ENCODE measurements at places on chromosomes 7 and 10. TPM values are rescaled to one million over a fixed set of nuclear protein-coding genes. Genes with fewer than 3 reads are reported as not detected.

DNA sequence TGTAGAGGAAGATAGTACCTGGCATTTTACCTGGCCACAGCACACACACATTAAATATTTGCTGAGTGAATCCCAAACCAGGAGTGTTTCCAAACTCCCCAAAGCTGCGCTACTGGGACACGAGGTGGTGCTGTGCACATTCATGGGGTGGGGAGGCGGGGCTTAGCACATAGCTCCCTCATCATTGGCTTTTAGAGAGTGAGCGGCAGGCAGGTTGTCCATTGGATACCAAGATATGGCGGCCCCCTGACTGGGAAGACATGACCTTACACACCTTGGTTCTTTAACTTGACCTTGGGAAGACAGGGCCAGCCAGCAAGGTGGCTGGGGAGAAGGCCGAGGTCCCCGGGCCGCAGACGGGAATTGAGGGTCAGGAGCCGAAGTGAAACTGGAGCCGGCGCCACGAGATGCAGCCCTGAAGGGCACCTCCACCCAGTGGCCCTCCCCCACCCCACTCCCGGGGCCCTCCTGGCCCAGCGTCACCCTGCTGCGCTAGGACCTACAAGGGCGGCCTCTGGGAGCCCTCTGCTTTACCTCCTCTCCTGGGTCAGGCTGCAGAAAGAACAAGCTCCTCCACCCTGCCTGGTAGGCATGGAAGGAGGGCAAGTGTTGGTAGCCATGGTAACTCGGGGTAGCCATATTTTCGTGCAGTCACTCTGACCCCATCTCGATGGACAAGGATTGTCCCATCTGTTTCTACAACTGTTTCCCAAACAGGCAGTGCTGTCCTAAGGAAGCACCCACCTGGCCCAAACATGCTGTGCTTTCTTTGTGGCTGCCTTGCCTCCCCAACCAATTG lies 24.0 kb downstream of the TMEM176A start:
- H3K4me3 ChIP-seq = no peak overlapping the region
- H3K4me1 ChIP-seq = no peaks in the 10 kb centered on the region
- no peaks in the 10 kb centered on the region for H3K36me3 ChIP-seq
- DNase-seq = peak; percentile 30
- H3K27me3 ChIP-seq = no peaks in the 10 kb centered on the region

DNA sequence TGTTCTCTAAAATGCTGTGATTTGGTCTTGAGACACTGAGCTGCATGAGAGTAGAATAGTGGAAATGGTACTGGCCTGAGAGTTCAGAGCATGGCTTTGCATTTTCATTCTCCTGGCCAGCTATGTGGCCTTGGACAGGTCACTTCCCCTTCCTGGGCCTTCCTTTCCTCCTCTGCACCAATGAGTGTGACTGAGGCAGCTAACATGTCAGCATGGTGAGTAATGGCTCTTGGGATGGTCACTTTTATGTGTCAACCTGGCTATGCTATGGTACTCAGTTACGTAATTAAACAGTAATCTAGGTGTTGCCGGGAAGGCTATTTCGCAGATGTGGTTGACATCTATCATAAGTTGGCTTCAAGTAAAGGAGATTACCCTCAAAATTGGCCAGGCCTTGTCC lies 109.3 kb downstream of the RTKN2 start:
- no peaks in the 10 kb centered on the region for H3K27me3 ChIP-seq
- no peak overlapping the region for H3K27ac ChIP-seq
- H3K36me3 ChIP-seq = no peaks in the 10 kb centered on the region
- no peak overlapping the region for H3K4me3 ChIP-seq
- no peak for DNase-seq

The HKDC1 gene
- 2.9 TPM for total RNA-seq

The MOGAT3 gene
- not detected for total RNA-seq

DNA sequence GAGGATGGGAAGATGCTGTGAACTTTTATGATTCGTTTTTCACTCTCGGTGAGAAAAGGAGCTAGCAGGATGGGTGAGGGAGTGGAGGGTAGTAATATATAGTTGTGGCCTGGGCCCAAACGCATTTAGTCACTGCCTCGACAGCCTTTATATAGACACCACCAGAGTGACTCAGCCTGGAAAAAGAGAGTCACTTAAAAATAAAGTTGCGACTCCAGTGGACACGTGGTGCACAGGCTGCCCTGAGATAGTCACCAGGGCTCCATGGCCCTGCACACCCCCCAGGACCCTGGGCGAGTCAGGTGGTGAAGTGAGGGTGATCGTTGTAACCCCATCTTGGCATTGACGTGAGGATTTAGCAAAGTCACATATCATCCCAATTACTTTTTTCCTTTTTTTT lies 106.7 kb downstream of the CUX1 start:
- H3K27me3 ChIP-seq = no peaks in the 10 kb centered on the region
- H3K36me3 ChIP-seq = peaks cover 5% of the 10 kb centered on the region
- peak overlapping the region; percentile 94 for H3K27ac ChIP-seq
- H3K4me3 ChIP-seq = peak overlapping the region; percentile 40
- DNase-seq = peak; percentile 96

The PRR15 gene
- 1.1 TPM for total RNA-seq

The TAF3 gene
- 2.2 TPM for total RNA-seq

- H3K36me3 ChIP-seq = no peaks in the 10 kb centered on the region
- no peak overlapping the region for H3K27ac ChIP-seq
- H3K4me3 ChIP-seq = no peak overlapping the region
- H3K27me3 ChIP-seq = no peaks in the 10 kb centered on the region
Measured at GRCh38 chr10:131531265-131532190, 220.0 kb upstream of the TCERG1L start.

The AKR1D1 gene
- under 0.01 TPM for total RNA-seq

The PRPS1L1 gene
- not detected for total RNA-seq

Data from osteoblast (primary cell).